ENCODE measurements at places on chromosomes 2 and 18.

- DNase-seq = no peak
Measured at GRCh38 chr2:189661957-189662321, 680 bp downstream of the ASNSD1 start.

DNA sequence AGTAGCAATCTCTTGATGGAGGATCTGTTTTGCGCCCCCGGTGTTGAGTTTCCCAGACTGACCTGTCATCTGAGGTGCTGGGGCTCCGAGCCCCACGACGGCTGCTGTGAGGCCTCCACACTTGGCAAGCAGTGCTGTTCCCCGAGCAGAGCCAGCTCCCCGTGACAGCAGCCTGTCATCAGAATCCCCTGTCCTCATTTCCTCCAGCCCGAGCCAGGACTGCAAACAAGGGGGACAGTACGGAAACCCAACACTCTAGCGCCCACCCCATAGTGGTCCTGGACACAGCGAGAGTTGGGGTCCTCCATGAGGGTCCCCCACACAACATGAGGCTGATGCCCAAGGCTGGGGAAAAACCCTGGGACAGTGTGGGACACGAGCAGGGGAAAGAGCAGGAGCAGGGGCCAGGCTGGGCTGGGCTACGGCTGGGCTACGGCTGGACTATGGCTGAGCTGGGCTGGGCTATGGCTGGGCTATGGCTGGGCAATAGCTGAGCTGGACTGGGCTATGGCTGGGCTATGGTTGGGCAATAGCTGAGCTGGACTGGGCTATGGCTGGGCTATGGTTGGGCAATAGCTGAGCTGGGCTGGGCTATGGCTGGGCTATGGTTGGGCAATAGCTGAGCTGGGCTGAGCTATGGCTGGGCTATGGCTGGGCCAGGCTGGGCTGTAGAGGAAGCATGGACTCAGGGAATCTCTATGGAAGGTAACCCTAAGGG is 1.5 kb upstream of the KLHL30 start:
- no peak for DNase-seq

GRCh38 chr18:45755934-45756333 is 32.0 kb downstream of the SLC14A1 start:
- DNase-seq = no peak

DNA sequence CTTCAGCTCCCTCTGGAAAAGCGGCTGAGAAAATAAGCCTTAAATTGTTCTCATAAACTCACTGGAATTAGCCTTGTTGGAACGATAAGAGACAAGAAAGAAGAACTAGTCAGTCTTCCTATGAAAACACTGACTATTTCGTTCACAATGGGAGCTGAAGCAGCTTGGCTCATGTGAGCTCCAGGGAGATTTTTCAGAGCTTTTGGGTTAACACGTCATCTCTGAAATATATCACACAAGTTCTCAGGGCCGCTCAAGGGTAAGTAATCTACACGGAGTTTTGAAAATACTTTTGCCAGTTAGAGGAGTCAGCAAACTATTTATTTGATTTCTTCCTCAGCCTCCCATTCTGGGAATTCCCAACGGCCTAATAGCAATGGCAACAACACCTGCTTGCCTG is 316.2 kb upstream of the MGAT5 start:
- no peak for DNase-seq

DNA sequence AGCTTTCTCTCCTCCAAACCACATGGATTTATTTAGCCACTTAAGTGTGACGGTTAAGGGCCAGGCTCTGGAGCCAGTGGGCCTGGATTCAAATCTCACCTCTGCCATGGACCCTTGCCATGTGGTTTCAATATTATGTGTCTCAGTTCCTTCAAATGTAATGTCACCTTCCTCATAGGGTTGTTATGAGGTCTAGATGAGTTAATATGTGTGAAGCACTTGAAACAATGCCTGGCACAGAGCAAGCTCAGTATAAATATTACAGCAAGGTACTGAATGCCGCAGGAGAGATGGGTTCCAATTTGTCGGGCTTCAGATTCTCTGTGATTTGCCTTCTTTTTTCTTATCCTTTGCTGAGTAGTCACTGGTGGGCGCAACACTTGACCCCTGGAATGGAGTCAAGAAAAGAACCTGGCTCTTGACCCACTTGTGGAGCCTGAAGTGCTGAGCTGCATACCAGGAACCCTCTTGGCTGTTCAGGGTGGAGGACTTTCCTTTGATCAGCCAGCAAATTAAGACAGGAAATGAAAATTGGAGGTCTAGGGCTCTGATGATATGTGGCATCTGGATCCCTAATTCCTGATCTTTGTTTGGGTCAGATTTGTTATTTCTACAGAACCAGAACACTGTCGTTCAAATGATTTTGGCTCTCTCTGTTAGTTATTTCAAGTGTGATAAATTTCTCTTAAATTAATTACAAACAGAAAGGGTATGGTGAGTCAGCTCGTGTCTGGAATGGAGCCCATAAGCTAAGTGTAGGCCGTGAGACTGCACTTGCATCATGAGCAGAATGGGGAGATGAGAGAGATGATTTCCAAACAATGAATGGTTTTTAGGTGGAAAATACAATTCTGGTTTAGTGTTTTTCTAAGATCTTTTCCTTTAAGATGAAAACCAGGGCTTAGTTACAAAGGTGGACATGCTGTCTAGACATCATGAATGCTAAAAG is 293.0 kb downstream of the KCNS3 start:
- no peak for DNase-seq

- DNase-seq = no peak
Measured at GRCh38 chr2:151337643-151338042, 19.7 kb upstream of the TNFAIP6 start.

GRCh38 chr2:199902486-199903110 is 8.5 kb upstream of the C2orf69 start:
- no peak for DNase-seq

DNA sequence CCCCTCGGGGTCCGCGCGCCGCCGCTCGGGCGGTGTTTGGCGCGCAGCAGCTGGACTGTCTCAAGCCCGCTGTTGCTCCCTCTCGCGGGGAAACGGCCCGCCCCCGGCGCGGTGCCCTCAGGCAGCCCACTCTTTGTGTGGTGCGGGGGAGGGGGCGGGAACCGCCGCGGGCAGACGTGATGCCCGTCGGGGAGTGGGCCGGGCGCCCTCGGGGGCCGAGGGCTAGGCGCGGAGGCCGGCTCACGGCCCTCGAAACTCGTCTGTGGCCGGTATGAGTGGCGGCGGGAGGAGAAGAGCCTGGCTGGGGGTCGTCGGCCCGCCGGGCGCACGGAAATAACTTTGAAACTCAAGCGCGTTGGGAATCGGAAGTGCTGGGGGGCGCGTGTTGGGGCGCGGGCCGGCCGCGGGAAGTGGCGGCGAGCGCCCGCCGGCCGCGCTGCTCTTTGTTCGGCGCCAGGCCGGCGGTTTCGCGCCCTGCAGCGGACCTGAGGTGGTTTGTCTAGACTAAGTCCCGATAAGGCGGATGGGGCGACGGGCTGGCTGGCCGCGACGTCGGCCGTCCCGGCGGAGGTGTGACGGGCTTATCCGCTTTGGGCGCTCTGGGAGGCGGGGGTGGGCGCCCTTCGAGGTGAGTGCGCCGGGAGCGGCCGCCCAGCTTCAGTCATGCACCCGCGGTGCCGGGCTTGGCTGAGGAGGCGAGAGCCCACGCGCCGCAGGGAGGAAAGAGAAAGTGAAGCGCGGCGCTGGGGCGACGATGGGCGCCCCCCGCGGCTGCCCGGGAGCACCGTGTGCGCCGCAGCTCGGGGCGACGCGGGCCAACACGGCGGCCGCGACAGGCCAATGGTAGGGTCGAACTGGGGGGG is 679 bp downstream of the PTMA start:
- DNase-seq = no peak

DNA sequence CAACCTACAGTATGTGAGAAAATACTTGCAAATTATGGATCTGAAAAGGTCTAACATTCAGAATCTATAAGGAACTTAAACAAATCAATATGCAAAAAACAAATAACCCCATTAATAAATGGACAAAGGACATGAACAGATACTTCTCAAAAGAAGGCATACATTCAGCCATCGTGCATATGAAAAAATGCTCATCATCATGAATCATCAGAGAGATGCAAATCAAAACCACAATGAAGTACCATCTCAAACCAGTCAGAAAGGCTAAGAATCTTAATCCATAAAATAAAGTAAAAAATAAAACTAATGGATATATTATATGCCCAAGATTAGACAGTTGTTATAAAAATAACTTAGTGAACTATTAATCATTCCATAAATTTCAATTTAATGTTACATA is 154.0 kb downstream of the CALCRL start:
- DNase-seq = no peak

DNA sequence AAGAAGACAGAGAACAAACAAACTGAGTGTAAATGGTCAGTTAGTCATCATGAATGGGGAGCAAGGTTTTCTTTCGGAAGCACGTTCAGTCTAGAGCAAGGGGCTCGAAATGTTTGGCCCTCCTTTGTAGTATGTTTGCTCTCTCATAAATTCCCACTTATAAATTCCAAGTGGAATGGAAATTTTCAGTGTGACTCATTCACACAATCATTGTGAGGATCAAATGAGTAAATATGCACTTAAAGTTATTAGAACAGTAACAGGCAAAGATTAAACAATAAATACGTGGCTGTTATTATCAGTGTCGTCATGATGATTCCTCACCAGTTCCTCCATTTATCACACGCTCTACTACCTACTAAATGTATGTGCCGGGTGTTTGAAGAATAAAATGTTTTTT is 10.5 kb downstream of the CNGA3 start:
- no peak for DNase-seq

GRCh38 chr18:78776706-78777285 is 202.8 kb upstream of the SALL3 start:
- peak; percentile 37 for DNase-seq

DNA sequence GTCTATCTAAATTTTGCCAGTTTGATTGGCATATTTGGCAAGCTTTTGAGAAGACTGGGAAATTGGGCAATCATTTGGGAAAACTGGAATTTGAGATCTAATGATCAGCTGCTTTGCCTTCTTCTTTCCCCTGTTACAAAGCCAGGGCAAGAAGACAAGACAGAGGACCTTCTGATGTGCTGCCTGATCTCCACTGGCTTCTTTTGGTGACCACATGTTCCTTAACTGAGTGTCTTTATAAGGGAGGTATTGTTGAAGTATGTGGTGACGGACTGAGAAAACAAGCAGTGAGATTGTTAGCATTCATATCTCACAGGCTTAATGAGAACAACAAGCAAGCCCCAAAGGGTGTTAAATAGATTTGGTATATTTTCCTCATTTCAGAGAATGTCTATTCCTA is 175.8 kb downstream of the SLC8A1 start:
- DNase-seq = no peak

Data from left forelimb (tissue), 1 donor.